ENCODE measurements at places on chromosomes 7 and 10. TPM values are rescaled to one million over a fixed set of nuclear protein-coding genes. Genes with fewer than 3 reads are reported as not detected.

The PRPS1L1 gene
- not detected for total RNA-seq

The CHRM2 gene
- 0.47 TPM for total RNA-seq

The RNF148 gene
- total RNA-seq: 2.0 TPM

The PNLIPRP1 gene
- total RNA-seq: not detected

- DNase-seq: no peak
- no peak overlapping the region for H3K27ac ChIP-seq
- H3K36me3 ChIP-seq: no peaks in the 10 kb centered on the region
- no peaks in the 10 kb centered on the region for H3K27me3 ChIP-seq
- no peaks in the 10 kb centered on the region for H3K4me1 ChIP-seq
- no peak overlapping the region for H3K4me3 ChIP-seq
Observed at GRCh38 chr10:114754445-114755320, 66.9 kb upstream of the FHIP2A start.

GRCh38 chr10:26528715-26529393 lies 90.7 kb downstream of the APBB1IP start:
- no peak overlapping the region for H3K27ac ChIP-seq
- H3K4me3 ChIP-seq: no peak overlapping the region
- no peaks in the 10 kb centered on the region for H3K27me3 ChIP-seq
- no peaks in the 10 kb centered on the region for H3K4me1 ChIP-seq

DNA sequence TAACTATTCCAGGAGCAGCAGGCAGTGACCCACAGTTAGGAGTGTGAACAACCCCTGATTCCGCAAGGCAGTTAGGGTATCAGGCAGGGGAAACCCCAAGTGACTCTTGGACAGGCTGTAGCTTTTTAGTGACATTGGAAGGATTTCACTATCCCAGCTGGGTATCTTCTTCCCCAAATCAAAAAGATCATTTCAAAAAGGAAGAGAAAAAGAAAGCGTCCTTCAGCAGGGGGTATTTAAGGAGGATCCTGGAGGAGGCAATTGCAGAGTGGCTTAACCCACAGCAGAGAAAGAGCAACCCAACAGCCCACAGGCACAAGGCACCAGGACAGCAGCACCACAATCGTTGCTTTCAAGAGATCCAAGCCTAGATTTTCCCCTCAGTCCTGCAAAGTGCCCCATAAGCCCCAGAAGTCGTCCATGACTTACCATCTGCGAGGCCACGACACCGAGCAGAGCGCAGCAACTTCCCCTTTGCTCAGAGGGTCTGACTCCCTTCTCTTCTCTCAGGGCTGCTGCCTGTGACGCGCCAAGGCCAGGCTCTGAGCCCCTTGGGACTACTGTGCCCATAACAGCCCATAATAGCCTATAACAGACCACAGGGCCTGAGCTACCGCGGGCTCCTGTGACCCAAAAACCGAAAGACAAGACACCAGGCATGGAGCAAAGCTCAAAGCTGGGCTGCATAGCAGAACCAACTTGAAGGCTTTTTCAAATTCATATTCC lies 19.8 kb downstream of the PIK3AP1 start:
- H3K36me3 ChIP-seq: no peaks in the 10 kb centered on the region
- H3K27ac ChIP-seq: no peak overlapping the region
- no peak for DNase-seq

GRCh38 chr7:43693687-43694398 lies 35.5 kb downstream of the COA1 start:
- no peak overlapping the region for H3K4me3 ChIP-seq
- no peak overlapping the region for H3K27ac ChIP-seq
- no peak for DNase-seq
- H3K4me1 ChIP-seq: peaks cover 5% of the 10 kb centered on the region
- no peaks in the 10 kb centered on the region for H3K36me3 ChIP-seq

DNA sequence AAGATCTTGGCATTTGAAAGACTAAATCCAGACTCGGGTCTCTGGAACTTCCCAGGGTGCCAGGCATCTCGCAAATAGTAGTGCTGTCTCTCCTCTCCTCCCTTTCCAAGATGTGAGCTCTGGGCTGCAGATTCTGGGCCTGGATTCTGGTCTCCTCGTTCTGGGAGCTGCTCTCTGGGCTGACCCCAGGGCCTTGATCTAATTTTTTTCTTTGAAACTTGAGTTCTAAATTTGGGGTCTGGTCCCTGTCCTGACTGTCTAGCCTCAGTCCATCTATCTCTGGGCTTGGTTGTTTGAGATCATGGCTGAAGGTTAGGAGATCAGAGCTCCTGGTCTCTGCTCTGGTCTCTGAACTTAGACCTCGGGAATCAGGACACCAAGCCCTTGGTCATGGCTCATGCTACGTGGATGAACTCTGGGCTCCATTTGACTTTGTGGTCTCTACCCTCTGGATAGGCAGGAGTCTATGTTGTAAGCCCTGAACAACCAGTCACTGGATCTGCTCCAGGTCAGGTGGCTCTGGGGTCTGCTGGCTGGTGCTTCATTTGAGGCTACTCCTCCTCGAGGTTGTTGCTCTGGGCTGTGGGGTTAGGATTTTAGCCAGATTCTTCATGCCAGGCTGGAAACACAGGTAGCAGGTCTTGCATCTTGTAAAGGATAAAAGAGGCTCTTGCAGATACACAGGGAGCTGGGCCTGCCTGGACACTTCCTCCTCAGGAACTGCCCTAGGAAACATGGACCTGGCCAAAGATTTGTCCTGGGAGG lies 8.0 kb upstream of the MBL2 start:
- no peaks in the 10 kb centered on the region for H3K36me3 ChIP-seq
- no peak overlapping the region for H3K4me3 ChIP-seq
- no peak overlapping the region for H3K27ac ChIP-seq
- DNase-seq: no peak
- H3K4me1 ChIP-seq: no peaks in the 10 kb centered on the region

- H3K36me3 ChIP-seq: no peaks in the 10 kb centered on the region
- H3K4me3 ChIP-seq: no peak overlapping the region
- no peaks in the 10 kb centered on the region for H3K27me3 ChIP-seq
Observed at GRCh38 chr10:19169684-19170083, 121.1 kb downstream of the MALRD1 start.

DNA sequence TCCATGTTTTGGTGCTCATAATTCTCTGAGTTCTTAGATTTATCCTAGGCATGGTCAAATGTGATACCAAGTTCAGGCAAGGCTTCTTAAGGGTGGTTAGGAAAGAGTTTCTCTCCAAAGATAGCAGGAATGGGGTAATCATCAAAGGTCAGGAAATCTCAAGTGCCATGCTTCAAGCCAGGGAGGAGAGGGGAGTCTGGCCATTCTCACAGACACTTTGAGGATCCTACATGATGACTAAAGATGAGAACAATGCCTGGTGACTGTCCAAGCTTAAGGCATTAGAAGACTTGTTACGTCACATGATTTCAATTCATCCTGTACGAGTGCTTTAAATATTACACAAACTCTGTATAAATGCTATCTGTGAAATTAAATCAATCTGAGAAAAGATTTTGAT lies 59.4 kb downstream of the POM121L12 start:
- no peak overlapping the region for H3K27ac ChIP-seq
- no peaks in the 10 kb centered on the region for H3K27me3 ChIP-seq
- DNase-seq: no peak
- no peaks in the 10 kb centered on the region for H3K36me3 ChIP-seq
- no peaks in the 10 kb centered on the region for H3K4me1 ChIP-seq

- H3K4me1 ChIP-seq: peaks cover 9% of the 10 kb centered on the region
- no peaks in the 10 kb centered on the region for H3K27me3 ChIP-seq
- H3K36me3 ChIP-seq: no peaks in the 10 kb centered on the region
- no peak overlapping the region for H3K27ac ChIP-seq
Observed at GRCh38 chr7:76086070-76086469, 38.2 kb downstream of the MDH2 start.

DNA sequence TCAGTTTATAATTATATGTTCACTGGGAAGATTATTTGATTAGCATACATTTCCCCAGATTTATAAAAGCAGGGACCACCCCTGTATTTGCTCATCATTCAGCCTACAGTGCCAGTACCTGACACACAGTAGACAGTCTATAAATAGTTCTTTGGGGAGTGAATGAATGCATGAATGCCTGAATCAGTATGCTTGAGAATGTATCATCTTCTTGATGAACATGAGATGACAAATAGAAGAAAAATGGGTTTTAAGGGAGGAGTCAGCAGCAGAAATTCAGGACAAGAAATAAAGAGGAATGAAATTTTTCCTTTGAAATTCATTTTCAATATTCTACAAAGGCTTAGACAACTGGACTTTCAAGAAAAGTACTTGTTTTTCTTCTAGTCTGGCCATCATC lies 295.8 kb upstream of the LRRTM3 start:
- DNase-seq: no peak
- no peak overlapping the region for H3K4me3 ChIP-seq
- H3K36me3 ChIP-seq: no peaks in the 10 kb centered on the region

DNA sequence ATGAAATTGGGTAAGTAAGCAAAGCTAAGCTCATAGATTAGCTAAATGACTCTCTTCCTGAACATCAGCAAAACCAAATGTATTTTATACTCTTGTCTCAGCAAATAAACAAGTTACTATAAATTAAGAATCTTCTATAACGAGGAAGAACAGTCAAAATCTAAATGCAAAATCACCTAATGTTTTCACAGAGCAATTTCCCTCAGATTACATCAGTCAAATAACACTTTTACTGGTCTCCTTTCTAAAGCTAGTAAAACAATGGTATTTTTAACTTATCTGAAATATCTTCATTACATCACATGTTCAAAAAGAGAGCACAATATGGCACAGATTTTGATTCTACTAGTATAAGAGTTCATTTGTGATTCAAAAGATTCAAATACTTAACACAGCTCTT lies 16.5 kb upstream of the GPR22 start:
- no peak overlapping the region for H3K27ac ChIP-seq
- no peaks in the 10 kb centered on the region for H3K27me3 ChIP-seq
- H3K4me3 ChIP-seq: no peak overlapping the region
- peaks cover 7% of the 10 kb centered on the region for H3K36me3 ChIP-seq

- no peaks in the 10 kb centered on the region for H3K27me3 ChIP-seq
- no peak overlapping the region for H3K4me3 ChIP-seq
- DNase-seq: no peak
- H3K36me3 ChIP-seq: no peaks in the 10 kb centered on the region
- H3K27ac ChIP-seq: no peak overlapping the region
Observed at GRCh38 chr7:69448071-69448470, 150.2 kb upstream of the AUTS2 start.

- peaks cover 62% of the 10 kb centered on the region for H3K27me3 ChIP-seq
- peaks cover 42% of the 10 kb centered on the region for H3K4me1 ChIP-seq
- no peak for DNase-seq
- H3K4me3 ChIP-seq: peak overlapping the region; percentile 59
- H3K27ac ChIP-seq: no peak overlapping the region
Observed at GRCh38 chr7:141071260-141071854, 2.5 kb upstream of the TMEM178B start.

DNA sequence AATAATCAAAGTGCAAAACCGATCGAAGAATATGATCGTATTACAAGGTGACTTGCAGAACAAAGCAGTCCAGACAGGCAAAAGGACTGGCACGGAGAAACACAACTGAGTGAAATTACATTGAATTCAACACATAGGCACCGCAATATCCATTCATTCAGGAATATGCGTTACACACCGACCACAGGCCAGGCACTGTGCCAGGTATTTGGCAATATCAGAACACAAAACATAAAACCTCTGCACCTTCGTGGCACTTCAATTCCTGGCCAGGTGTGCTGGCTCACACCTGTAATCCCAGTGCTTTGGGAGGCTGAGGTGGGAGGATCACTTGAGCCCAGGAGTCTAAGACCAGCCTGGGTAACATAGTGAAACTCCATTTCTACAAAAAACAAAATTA lies 187.9 kb downstream of the DIP2C start:
- H3K27ac ChIP-seq: no peak overlapping the region
- no peaks in the 10 kb centered on the region for H3K36me3 ChIP-seq
- H3K27me3 ChIP-seq: no peaks in the 10 kb centered on the region
- peak; percentile 74 for DNase-seq

DNA sequence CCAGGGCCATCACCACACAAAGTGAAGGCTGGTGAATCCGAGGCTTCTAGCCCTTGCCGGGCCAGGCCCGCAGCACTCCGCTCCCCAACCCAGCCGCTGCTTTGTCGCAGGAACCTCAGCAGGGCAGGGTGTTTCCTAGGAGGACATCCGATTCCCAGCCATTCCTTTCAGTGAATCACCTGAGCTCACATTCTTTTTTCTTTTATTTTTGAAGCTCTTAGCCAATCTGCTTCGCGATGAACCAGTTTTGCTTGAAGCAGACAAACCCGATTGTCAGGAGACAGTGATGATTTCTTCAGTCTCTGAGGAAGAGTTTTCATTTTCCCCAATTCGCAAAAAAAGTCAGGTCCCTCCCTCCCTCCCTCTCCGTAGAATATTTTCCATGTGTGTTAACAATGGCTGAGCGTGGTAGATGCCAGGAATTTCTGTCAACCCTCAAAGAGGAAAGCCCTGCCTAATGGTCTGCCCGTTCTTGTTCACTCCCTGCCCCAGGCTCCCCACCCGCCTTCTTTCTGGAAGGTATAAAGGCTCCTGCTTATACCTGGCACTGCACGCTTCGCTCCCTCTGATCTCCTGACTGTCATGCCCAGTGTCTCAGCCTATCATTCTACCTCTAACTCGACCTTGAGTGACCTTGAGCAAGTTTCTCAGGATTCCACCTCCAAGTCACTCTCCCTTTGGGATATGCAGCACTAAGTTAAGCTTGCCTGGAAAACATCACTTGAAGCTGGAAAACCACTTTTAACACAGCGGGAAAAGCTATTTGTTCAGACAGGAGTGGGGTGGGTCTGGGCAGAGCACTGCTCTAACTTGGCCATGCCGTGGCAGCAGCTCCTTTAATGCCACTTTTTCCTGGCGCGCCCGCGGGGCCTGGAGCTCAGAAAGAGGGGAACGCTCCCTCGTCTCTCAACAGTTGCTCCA lies 35.1 kb downstream of the EGFR start:
- H3K4me1 ChIP-seq: peaks cover 84% of the 10 kb centered on the region
- peak overlapping the region; percentile 94 for H3K27ac ChIP-seq
- DNase-seq: no peak
- no peak overlapping the region for H3K4me3 ChIP-seq

DNA sequence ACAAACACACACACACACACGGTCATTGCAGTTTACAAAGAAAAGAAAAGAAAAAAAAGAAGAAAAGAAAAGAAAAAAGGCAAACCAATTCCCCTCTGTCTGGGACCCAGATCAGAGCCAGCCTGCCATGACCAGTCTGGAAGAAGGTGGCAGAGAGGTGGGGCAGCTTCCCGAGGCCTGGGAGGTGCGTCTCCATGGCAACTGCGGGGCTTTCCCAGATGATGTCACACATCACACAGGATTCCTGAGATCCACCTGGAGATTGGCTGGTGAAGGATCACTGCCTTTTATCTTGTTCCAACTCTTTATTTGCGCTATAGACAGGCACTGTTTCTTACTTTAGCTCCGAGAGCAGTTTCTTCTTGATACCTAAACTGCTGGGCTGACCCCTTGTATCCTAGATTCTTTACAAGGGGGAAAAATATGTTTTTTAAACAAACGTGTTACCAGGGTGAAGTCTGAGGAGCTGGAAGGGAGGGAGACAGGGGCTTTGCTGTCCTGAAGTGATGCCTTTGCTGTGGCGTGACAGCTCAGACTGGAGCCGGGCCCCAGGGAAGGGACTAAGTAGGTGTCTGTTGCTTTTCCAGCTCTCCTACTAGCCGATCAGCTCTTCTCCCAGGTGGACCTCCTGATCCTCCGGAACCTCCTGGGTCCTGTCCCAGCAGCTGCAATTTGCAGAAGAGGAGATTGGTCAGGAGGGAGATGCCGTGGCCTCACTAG lies 298.5 kb downstream of the KLF6 start:
- H3K36me3 ChIP-seq: no peaks in the 10 kb centered on the region
- H3K4me3 ChIP-seq: no peak overlapping the region
- DNase-seq: peak; percentile 86
- no peaks in the 10 kb centered on the region for H3K27me3 ChIP-seq

- H3K27ac ChIP-seq: no peak overlapping the region
- H3K36me3 ChIP-seq: peaks cover 62% of the 10 kb centered on the region
- DNase-seq: no peak
Observed at GRCh38 chr7:143394068-143394467, 12.9 kb downstream of the ZYX start.
